ENCODE measurements at places on chromosomes 16 and 17. TPM values are rescaled to one million over a fixed set of nuclear protein-coding genes. Genes with fewer than 3 reads are reported as not detected.

GRCh38 chr16:51682905-51683304, 531.8 kb upstream of the SALL1 start:
- no peak for DNase-seq

DNA sequence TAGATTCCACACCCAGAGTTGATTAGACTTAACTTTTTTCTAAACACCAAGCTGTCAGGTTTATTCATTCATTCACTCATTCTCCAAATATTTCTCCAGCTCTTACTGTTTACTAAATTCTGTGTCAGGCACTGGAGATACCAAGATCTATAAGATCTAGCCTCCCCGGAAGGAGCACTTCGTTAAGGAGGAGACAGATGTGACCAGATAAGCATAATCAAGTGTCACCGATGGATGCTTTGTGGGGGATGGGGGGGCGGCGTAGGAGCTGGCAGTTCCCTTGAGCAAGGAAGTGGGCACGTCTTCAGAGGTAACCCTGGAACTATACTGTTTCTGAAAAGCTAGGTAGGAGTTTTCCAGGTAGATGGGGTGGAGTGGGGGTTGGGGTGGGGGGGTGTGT, 3.8 kb upstream of the RPL26 start:
- no peak for DNase-seq

DNA sequence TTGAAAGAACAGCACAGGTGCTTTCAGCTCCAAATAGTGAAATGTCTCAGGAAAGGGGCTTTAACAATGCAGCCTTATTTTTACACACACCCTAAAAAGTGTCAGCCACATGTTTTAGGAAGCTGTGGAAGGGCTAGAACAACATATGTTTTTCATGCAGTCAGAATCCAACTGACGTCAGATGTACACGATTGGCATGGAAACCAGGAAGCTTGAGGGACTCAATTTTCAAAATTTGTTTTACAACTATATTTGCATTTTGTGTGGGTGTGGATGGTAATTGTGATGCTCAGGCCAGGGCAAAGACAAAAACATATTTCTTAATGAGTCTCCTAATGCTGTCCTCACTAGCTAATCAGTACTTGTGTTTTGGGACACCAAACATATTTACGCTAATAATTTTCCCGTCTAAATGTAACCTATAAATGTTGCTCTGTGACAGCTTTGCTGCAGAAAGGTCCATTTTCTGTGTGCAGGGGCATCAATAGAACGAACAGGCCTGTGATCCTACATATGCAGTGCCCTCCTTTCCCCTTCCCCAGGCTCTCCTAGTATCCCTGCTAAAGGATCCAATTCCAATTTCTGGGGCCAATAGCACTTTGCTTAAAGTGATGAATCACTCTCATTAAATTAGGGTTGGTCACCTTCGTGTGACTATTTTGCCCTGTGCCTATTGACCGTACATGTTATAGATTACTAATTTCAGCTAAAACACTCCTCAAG, 434.0 kb upstream of the CDH5 start:
- DNase-seq = no peak

GRCh38 chr17:59712862-59713261, 5.4 kb downstream of the VMP1 start:
- DNase-seq = no peak

- no peak for DNase-seq
Measured at GRCh38 chr16:4428500-4428899, 2.8 kb downstream of the DNAJA3 start.

GRCh38 chr17:59513934-59514841, 51.2 kb upstream of the DHX40 start:
- DNase-seq = no peak

- no peak for DNase-seq
Measured at GRCh38 chr16:58814348-58814801, 80.3 kb upstream of the GOT2 start.

- DNase-seq = no peak
Measured at GRCh38 chr16:47096297-47096696, 47.4 kb downstream of the NETO2 start.

Gene TAC4
- not detected for total RNA-seq

Gene WNT9B
- total RNA-seq = not detected

Gene KRT33A
- total RNA-seq = not detected

Gene KRTAP1-1
- not detected for total RNA-seq

Measured in activated naive CD4-positive, alpha-beta T cell treated with anti-CD3 and anti-CD28 coated beads, Interleukin-2, amount 50 U/mL, for 72 hours (primary cell).